ENCODE measurements at places on chromosomes 16 and 17.

DNA sequence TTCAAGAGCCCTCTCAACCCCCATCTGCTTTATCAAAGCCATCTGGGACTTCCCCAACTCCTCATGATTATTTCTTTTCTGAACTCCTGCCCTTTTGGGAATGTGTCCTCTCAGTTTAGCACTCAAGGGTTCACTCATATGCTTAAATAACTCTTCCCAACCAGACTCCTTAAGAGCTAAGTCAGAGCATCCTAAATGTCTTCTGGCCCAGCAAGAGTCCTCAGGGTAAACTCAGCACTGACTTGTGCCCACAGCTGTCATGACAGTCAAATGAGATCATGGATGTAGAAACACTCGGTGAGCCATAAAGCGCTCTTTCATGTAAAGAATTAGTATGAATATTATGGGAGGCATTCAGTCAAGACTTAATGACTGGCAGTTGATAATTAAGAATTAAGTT is 85.9 kb downstream of the TEX14 start:
- DNase-seq: no peak

DNA sequence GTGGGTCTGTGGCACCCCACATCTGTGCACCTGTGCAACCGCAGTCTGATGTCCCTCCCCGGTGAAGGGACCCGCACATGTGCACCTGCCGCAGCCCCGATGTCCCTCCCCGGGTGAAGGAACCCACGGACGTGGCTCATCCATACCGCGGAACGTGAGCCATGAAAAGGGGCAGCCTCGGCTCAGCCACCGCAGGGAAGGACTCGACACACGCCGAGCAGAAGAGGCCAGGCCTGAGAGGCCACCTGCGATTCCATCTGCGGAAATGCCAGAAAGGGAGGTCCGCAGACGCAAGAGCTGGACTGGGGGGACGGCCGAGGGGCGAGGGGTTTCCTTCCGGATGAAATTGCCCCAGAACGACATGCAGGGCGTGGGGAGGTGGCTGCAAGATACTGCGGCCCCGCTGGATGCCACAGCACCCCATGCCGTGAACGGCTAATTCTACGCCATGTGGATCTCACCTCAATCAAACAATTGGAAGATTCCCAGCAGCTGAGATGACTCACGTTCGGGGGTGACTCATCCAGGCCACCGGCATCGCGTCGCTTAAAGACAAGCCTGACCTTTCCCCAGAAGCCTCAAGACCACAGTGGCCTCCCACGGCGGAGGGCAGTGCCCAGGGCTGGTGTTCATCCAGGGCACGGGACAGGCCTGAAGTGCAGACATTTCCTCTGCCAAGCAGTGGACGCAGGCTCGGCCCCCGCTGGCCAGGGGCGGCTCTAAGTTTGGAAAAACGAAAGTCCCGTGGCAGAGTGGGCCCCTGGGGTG is 21.0 kb downstream of the SOX8 start:
- DNase-seq: no peak

GRCh38 chr16:30535777-30536190 is 1.1 kb upstream of the ZNF747 start:
- peak; percentile 69 for DNase-seq

- no peak for DNase-seq
Observed at GRCh38 chr17:16001226-16001897, 1.7 kb downstream of the TTC19 start.

- DNase-seq: no peak
Observed at GRCh38 chr17:55242476-55242875, 22.3 kb upstream of the HLF start.

DNA sequence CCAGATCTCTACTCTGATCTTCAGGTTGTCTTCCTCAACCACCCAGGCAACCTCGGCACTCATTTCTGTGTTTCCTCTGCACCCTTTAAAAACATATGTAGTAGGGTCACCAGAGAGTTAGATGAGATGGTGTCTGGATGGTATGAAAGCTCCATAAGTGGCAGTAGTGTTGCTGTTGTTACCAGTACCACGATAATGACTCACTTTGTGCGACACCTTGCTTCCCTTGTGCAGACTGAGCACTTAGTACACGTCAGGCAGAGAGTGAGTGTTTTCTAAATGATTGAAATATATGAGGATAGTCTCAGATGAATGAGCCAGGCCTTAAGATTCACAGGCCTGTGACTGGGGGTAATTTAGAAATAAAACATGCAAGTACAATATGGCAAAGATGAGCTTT is 188.7 kb downstream of the MAF start:
- DNase-seq: no peak

GRCh38 chr17:61255647-61256046 is 144.0 kb upstream of the TBX2 start:
- DNase-seq: no peak

DNA sequence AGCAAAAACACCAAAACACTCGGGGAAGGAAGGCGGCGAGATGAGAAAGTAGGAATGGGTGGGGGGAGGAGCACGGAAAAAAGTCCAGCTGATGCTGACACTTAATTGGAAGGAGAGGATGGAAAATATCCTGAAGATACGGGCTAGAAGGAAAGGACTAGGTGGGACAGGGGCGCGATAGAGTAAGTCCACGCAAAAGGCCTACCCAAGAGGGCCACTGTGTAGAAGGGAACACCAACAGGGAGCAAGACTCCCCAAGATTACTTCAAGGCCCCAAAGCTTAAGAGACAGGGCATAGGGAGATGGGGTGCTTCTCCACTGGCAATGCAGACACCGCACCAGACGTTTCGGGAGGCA is 736 bp downstream of the APPBP2 start:
- no peak for DNase-seq

DNA sequence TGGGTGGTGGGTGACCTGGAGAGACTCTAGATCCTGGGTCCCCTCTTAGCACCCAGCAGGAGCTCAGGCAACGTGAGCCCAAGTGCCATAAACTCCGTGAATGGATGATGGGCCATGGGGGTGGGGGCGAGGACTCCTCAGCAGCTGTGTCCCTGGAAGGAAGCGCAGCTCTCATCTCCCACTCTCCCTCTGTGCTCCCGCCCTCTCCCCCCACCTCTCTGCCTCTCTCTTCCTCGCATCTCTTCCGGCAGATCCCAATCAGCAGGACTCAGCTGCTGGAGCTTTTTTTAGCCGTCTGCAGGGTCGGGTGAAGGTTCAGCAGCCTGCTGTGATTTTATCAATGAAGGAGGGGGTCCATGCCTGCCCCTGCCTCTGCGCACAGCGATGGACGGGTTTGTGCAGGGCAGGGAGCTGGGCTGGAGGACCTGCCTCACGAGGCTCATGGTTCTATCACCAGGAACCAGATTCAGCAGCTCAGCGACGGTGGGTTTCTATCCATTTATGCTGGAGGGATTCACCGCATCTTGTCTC is 8.3 kb downstream of the CCR7 start:
- DNase-seq: peak; percentile 88

DNA sequence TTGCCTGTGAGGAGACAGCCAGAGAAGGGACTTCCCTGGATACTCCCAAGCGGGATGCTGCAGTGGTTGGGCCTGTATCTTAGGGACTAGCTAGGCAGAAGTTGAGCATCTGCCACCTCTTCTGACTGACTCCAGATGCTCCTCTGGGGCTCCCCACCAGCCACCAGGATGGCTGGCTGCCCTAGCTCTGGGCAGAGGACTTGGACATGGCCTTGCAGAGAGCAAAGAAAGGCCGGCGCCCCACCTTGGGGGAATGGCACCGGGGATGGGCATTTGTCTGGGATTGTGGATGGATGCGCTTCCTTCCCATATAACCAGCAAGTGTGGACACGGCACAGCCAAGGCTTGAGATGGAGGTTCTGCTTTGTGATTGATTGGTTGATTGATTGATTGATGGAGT is 69.0 kb downstream of the OR1D5 start:
- no peak for DNase-seq

GRCh38 chr17:28726226-28726626 is at the start of gene TLCD1:
TSS of gene TLCD1 (minus strand) at chr17:28726233. CDS start at chr17:28726097, 136 bp downstream.
- DNase-seq: peak; percentile 82

- DNase-seq: peak; percentile 64
Observed at GRCh38 chr16:28110479-28110878, 47.0 kb upstream of the GSG1L start.

GRCh38 chr17:57442914-57443571 is 186.7 kb downstream of the MSI2 start:
- peak; percentile 28 for DNase-seq

GRCh38 chr16:21524068-21524751 is 75.2 kb upstream of the METTL9 start:
- DNase-seq: no peak

- no peak for DNase-seq
Observed at GRCh38 chr17:58176200-58176599, 9.4 kb downstream of the OR4D2 start.

DNA sequence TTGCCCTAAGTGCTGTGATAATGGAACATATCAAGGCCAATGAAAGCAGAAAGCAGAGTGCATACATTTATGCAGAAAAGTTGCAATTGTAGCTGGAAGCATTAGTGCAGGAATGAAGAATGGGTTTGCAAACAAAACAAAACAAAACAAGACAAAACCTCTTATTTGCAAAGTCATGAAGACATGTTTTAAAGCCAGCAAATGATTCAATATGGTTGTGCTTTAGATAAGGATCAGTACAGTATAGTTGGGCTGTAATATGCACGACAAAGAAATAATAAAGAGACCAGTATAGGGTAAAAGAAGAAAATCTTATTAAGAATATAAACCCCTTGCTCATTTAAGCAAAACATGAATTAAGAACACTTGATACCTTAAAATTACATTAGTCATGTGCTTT is 398.1 kb downstream of the KIF2B start:
- no peak for DNase-seq

- DNase-seq: no peak
Observed at GRCh38 chr17:50562242-50563091, 2.0 kb downstream of the CACNA1G start.

GRCh38 chr17:71361656-71362450 is 759.0 kb upstream of the SOX9 start:
- DNase-seq: no peak

DNA sequence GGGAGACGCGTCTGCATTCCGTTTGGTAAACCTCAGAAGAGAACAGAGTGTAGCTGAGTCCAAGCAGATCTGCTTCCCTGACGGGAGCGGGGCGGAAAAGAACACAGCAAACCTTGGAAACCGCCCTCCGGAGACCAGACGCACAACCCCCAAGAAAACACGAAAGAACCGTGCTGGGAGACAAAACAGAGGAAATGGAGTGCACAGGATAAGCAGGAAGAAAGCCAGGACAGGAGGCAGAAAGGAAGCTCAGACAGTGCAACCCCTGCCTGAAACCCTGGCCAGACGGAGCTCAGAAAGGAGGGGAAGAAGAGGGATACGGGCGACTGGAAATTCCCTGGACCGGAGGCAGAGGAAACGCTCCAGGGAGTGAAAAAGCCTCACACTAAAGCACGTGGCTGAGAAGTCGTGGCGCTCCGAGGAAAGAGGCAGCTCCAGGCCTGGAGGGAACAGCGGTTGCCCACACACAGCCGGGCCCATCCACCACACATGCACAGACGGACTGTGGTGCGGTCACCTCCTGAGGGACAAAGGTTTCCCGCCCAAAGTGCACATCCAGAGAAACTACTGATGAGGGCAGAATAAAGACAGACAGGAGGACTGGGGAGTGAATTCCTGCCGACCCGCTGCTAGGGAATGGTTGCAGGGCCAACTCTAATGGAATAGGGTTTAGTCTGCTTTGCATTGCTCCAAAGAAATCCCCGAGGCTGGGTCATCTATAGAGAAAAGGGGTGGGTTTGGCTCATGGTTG is 10.2 kb downstream of the DPEP1 start:
- no peak for DNase-seq

DNA sequence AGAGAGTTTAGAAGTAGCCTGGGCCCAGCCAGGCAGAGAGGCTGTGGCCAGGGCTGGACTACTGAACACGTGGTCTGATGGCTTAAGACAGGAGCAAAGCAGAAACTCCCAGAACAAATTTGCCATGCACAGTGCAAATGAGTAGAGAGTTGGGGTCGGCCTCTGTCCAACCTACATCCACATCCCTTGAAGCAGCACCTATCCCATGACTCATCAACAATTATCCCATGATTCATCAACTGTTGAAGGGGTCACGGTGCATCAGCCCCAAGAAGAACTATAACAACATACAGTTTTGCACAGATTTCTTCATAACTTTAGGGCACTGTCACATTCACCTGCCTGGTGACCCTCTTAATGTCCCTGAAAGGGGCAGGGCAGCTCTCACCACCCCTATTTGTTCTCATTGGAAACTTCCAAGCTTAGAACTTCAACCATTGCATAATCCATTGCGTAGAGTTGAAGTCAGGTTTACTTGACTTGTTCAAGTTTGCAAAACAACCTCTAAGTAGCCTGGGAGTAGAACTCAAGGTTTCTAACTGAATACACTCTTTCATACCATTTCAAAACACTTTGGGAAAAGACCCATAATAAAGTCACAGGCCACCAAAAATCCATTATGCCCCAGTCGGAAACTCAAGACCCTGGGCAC is 235.2 kb upstream of the CDH5 start:
- DNase-seq: no peak

DNA sequence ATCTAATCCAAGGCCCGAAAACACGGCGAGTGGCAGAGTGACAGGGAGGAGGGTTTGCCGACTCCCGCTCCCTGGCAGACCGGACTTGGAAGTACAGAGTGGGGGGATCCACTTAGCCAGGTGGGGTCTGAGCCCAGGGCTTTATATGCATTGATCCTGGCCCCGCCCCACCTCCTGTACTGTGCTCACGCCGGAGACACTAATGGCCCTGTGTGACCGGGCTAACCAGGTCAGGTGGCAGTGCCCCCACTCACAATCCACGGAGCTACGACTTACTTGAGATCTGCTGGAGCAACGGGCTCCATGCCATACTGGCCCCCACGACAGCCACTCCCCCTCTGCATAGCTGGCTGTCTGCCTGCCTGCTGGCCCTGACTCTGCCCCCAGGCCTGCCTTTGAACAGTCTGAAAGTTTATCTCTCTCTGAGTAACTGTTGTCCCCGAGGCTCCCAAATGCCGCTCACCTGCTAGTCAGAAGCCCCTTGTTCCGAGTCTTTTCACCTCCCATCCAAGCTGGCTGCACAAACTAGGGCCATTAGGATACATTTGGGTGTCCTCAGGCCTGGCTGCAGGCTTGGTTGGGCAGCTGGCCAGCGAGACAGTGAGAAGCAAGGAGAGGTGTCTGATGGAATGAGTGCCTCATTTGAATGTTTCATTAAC is 28.0 kb downstream of the CACNA1G start:
- no peak for DNase-seq

GRCh38 chr17:73746314-73747073 is 102.2 kb upstream of the SDK2 start:
- no peak for DNase-seq

GRCh38 chr17:5819396-5819795 is 235.1 kb upstream of the NLRP1 start:
- no peak for DNase-seq

DNA sequence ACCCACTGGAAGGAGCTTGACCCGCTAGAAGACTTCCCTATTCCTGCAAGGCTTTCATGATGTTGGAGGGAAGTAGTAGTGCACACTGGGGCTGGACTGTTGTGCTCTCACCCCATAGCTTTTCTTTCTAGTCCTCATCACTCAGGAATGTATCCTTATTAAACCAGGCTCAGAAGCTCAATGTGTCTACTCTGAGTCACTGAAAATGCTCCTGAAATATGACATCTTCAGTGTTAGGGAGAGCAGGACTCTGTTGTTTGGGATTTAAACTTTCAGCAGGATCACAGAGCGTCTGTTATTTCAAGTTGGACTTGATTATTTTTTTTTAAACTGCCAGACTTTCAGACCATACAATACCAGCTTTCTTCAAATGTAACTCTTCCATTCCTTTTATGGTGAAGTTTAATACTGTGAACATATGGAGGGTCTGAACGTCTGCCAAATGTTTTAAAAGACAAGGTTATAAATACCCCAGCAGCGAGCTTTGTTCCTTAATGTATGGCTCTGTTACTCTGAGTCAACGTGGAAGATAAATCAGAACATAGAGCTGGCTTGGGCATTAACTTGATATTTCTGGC is 257.5 kb downstream of the CDH11 start:
- no peak for DNase-seq

GRCh38 chr16:61555718-61556441 is 480.4 kb downstream of the CDH8 start:
- DNase-seq: no peak
